Foreskin fibroblast (primary cell): ENCODE measurements at places on chromosomes 3 and 15.

- DNase-seq, result no peak
Observed at GRCh38 chr3:136645915-136646314, 106.3 kb downstream of the STAG1 start.

DNA sequence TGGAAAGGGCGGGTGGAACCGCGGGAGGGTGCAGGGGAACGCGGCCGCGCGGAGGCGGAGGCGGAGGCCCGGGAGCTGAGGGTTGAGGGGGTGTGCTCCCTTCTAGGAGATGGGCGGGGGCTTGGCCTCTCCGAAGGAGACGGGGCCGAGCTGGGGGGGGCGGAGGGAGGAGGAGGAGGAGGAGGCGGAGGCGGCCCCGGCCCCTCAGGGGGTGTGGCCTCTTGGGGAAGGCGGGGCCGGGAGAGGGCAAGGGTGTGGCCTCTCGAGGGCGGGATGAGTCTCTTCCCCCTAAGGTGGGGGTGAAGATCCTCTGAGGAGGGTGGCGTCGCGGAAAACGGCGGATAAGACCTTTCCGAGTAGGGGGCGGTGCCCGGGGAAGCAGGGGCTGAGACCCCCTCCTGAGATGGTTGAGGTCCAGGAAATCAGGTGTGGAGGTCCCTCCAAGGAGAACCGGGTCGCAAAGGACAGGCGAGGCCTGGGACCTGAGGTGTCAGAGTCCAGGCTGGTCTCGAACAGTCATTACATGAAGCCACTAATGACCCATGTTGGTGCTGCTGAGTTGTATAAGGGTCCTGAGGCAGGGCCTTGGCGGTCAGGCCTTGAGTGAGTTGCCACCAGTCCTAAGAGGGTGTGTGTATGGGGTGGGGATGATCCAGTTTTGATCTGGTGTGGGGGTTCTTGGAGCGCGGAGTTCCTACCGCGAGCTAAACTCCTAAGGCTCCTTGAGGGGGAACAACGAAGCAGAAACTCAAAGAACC, 759 bp downstream of the WDR6 start:
- peak; percentile 90 for DNase-seq

- no peak for DNase-seq
Observed at GRCh38 chr3:45965653-45966052, 22.4 kb downstream of the CXCR6 start.

GRCh38 chr15:33021806-33022389, 172.6 kb downstream of the FMN1 start:
- peak; percentile 83 for DNase-seq

GRCh38 chr3:123419181-123419849, 29.6 kb downstream of the ADCY5 start:
- DNase-seq, result no peak

DNA sequence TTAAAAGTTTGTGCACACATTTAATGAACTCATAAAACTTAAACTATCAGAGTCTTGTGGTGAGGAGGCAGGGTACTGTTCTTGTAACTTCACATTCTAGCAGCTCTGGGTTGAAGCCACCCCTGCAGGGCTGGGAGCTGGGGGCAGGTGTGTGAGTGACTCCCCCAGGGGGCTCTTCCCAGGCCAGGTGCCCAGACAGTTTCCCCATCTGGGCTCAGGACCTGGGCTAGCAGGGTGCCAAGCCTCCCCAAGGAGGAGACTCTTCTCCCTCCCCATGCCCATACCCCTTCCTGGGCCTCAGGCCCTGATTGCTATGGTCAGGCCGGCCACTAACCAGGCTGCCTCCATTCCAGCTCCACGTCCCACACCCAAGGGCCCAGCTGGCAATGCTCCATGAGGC, 22.0 kb upstream of the CHCHD6 start:
- DNase-seq, result no peak

DNA sequence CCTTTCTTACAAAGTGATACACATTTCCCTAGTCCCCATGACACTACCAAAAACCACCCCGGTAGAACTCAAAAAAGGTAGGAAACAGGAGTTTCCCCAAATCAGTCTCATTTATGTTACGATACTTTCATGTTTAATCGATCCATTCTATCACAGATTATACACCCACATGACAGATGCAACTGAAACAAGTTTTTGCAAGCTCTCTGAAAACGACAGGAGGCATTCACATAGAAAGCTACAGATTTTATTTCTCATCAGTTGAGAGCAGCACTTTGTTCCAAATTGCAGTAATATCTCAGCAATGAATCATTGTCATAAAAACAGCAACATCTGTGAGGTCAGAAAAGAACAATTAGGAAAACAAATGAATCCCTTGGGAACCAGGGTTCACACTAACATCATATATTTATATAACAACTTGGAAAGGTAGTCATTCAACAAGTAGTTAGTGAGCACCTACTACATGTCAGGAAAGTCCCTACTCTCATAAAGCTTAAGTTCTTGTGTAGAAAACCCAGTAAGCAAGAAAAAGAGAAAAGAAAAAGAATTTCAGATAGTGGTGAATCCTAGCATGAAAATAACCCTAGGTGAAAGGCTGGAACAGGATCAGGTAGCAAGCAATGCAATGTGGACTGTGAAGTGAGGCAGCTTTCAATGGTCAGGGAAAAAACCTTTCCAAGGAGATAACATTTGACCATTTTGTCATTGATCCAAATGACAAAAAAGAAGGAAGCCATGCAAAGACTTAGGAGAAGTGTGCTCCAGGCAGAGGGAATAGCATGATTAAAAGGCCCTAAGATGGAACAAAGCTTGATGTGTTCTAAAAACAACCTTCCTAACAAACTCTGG, 8.3 kb downstream of the PLD1 start:
- DNase-seq, result peak; percentile 87
